ENCODE measurements at places on chromosomes 7 and 10.

DNA sequence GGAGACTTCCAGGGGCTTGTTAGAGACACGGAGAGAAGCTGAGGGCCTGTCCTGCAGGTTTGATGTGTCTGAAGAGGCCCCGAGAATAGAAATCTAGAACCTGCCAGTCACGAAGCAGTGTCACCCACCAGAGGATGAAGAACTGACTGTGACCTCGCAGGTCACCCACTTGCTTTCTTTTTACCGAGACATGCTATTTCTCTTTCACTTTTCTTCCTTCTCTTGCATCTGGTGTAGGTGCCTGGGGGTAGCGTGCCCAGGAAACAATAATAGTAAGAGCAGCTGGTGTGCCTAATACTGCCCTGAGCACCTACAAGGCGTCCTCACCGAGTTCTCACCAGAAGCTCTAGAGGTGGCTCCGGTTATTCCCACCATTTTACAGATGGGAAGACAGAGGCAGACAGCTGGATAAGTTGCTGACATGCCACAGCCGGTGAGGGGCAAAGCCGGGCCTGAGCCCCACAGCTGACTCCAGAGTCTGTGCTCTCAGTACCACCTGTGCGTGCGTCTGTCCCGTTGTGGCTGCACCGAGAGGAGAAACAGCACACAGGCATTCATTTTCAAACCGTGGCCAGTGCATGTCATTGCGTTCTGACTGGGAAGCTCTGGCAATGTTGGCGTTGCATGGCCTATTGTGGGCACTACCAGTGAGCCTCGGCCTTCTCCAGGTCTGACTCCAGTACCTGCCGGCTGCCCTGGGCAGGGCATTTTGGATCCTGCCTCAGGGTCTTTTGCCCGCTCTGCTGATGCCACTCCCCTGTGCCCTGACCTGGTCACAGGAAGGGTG is 7.8 kb downstream of the CHST3 start:
- DNase-seq: no peak

DNA sequence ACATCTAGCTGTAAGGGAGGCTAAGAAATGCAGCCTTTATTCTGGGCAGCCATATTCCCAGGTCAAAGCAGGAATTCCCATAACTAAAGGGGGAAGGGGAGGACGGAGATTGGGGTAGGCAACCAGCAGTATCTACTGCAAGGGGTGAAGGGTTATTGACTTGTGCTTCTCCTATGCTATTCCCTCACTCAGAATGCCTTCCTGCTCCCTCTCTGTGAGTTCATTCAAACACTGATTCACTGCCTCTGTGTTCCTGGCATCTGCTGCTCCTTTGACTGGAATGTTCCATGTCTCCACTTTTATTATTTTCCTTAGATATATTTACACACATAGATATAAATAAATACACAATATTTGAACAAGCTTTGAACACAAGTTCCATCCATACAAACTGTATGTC is 11.1 kb downstream of the HTR7 start:
- DNase-seq: no peak

GRCh38 chr7:74240482-74240881 is 13.7 kb downstream of the RFC2 start:
- no peak for DNase-seq

GRCh38 chr10:110540031-110540430 is 27.5 kb upstream of the SMC3 start:
- DNase-seq: no peak

- DNase-seq: no peak
Observed at GRCh38 chr7:40870108-40870507, 735.3 kb downstream of the SUGCT start.

DNA sequence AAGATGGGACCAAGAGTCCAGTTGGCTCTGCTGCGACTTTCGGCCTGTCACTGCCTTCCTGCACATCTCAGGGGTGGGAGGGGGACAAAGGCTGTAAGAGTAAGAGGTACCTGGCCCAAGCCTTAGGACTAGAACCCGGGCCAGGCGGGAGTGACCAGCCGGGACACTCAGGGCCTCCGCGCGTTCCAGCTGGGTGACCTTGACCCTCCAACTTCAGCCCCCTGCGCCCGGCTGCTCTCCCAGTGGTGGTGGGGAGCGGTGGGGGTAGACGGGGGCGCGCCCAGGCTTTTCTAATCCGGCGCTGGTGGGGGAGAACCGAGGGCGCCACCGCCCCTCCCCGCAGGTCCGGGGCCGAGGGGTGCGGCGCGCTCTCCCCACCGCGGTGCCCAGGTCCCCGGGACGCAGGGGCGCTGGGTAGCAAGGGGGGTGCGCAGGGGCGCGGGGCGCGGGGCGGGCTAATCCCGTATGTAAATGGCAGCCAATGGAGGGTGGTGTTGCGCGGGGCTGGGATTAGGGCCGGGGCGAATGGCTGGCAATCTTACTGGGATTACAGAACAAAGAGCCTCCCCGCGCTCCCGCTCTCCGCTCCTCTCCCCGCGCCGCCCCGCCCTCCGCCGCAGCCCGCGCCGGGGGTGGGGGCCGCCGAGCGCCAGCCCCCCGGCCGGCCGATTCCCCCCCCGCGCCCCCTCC is at the start of gene GTF2IRD1:
GTF2IRD1 (plus strand) TSS at position 585 of the 690 bp plus-strand sequence. CDS start 54,175 bp downstream, outside the sequence.
- DNase-seq: peak; percentile 23

DNA sequence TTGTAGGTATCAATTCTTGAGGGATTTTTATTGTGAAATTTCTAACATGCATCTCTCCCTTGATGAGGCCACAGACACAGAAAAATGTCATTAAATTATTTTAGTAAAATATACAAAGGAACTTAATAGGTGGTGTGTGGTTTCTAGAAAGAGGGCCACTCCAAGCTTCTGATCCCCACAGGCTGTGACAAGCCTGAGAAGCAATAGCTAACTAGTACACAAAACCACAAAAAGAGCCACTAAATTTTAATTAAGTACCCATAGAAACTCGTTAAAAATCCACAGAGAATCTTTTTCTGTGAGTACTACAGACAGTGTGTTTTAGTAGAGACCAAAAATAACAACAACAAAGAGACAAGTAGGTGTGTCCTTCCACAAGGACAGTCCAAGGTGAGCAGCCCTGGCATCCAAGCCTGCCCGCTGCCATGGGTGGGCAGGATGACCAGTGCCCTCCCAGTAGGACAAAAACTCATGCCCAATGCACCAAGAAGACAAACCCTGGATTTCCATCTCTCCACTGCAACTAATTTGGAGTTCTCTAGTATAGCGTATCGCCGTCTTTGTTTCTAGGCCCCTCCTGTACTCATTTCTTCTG is 81.0 kb downstream of the RNF216 start:
- no peak for DNase-seq

Data from nucleus accumbens (tissue), 56 donors.